ENCODE measurements at places on chromosomes 3 and 15. TPM values are rescaled to one million over a fixed set of nuclear protein-coding genes. Genes with fewer than 3 reads are reported as not detected.

Gene SLC9C1
- total RNA-seq: not detected

Gene GP9
- total RNA-seq: not detected

GRCh38 chr3:20123131-20123652, 62.8 kb downstream of the SGO1 start:
- DNase-seq: no peak

GRCh38 chr3:44557074-44557473, 2.1 kb downstream of the ZKSCAN7 start:
- no peak for DNase-seq

Gene TRIM71
- total RNA-seq: 21.8 TPM

Data from cardiac muscle cell (in vitro differentiated cells and primary cell).